B cell (primary cell): ENCODE measurements at places on chromosomes 11 and 22.
A peak's percentile ranks its signal among the peaks of the same experiment; 100 is the strongest.

DNA sequence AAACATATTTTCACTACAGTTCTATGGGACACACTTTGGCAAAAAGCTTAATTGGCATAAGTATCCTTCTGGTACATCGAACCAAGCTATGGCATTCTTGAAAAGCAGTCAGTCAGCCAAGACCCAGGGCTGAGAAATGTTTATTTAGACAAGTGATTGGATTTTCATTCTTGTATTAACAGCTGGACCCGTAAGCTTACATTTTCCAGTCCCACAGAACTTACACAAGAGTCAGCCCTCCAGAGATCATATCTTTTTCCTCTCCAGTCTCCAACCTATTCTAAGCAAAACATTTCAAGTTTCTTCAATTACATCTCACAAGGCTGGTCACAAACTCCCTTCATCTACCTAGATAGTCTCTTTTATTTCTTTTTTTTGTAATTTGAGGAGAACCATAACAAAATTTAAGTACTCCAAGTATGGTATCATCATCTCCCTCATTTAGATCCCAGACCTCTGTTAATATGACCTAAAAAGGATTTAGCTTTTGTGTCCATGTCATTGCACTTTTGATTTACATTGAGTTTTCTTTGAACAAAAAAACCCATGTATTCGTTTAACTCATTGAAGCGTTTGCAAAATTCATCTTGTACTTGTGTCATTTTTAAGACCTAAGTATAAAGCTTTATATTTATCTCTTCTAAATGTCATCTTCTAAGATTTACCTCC is 67.9 kb upstream of the GRK3 start:
- H3K4me1 ChIP-seq, result peaks cover 4% of the 10 kb centered on the region
- H3K36me3 ChIP-seq, result no peaks in the 10 kb centered on the region
- H3K4me3 ChIP-seq, result no peak overlapping the region
- no peaks in the 10 kb centered on the region for H3K27me3 ChIP-seq

DNA sequence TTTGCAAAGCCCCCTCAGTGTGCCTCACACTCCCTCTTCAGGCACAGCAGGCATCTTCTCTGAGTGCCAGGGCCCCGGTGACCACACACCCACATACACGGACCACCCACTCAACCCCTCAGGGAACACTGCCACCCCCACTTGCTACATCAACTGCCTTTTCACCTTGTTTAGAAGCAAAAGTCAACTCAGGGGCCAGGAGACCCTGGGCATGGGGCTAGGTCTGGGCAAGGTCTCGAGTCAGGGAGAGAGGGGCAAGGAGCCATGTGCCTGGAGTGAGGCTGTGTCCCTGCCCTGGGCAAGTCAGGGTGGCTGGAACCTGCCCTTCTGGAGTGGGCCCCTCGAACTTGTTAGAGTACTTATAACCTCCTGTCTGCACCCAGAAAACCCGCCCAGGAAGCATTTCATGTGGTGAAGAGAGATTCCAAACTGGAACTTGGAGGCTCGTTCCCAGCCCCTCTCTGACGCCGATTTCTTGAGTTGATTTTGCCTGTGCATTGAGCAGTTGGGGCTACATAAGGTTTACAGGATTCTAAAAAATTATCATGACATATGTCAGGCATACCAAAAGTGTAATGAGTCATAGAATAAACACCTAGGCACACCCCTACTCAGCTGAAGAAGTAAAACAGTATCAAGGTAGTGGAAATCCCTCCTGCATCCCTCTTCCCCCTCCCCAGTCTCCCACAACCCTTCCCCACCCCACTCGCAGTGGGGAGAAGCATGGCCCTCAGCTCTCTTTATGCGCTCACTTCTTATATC is 74.3 kb downstream of the MYEOV start:
- DNase-seq, result no peak
- H3K36me3 ChIP-seq, result no peaks in the 10 kb centered on the region
- H3K4me1 ChIP-seq, result no peaks in the 10 kb centered on the region
- no peak overlapping the region for H3K27ac ChIP-seq

DNA sequence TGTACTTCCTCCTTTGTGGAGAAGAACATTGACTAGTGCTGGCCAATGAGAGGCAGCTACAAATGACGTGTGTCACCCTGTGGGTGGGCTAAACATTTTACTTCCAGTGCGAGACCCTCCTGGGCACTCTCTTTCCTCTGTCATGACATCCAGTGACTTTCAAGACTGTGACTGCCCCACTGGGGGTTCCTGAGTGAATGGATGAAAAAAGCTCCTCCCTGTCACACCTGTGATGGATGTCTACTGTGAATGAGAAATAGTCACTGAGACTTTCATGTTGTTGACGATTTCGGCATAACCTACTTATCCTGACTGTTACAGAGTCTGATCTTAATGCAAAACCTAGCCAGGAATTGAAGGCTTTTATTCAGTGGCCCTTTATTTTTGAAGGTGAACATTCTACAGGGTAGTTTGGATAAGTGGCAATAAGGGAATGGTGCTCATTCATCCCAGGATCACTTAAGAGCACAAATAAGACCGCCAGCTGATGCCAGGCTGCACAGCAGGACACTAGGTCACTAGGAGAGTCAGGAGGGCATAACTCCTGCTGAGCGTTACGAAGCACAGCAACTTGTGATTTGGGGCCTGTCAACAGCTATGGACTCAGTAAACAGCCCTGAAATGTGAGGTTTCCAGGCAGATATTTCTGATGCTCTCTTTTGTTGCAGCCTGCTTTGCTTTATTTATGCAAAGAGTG is 636.6 kb downstream of the NTM start:
- H3K4me3 ChIP-seq, result no peak overlapping the region
- DNase-seq, result no peak
- no peaks in the 10 kb centered on the region for H3K4me1 ChIP-seq
- H3K36me3 ChIP-seq, result no peaks in the 10 kb centered on the region
- no peaks in the 10 kb centered on the region for H3K27me3 ChIP-seq
- no peak overlapping the region for H3K27ac ChIP-seq

- H3K27me3 ChIP-seq, result no peaks in the 10 kb centered on the region
- H3K4me1 ChIP-seq, result no peaks in the 10 kb centered on the region
- H3K4me3 ChIP-seq, result no peak overlapping the region
- no peaks in the 10 kb centered on the region for H3K36me3 ChIP-seq
- no peak for DNase-seq
These were observed 19.9 kb upstream of the TEF start for GRCh38 chr22:41361716-41362310.

- H3K27ac ChIP-seq, result no peak overlapping the region
- H3K4me3 ChIP-seq, result no peak overlapping the region
- H3K36me3 ChIP-seq, result no peaks in the 10 kb centered on the region
These were observed 1.6 kb downstream of the DIXDC1 start for GRCh38 chr11:111938687-111939160.

- no peaks in the 10 kb centered on the region for H3K27me3 ChIP-seq
- no peaks in the 10 kb centered on the region for H3K36me3 ChIP-seq
These were observed 126.3 kb downstream of the KIRREL3 start for GRCh38 chr11:126874276-126874675.

DNA sequence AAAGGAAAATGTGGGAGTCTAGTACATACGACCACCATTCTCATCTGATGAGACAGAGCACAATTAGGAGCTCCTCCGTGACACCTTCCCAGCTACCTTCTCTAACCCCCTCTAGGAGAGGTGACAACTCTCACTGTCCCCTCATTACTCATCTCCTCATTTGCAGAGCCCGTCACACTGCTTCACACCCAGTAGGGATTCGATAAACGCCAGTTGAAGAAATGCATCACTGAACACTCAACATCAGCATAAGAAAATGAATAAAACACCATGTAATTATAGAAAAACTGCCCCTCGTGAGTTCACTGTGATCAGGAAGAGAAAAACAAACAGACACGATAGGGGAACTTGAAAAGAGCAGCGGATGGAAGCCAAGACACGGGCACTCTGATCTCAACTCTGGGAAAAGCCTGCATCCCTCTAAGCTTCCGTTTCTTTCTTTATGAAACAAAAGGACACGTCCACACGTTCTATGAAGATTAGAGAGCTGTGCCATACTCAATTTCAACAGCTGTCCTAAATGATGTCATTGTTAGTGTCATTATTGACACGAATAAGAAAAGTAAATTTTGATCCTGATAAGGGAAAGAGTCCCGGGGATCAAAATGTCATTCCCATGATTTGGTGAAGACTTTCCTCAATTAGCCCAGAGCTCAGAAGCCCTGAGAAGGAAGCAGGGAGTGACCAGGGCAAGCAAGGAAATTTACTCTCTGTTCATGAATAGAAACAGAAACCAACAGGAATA is 356.9 kb downstream of the LARGE1 start:
- peak; percentile 43 for DNase-seq
- peaks cover 5% of the 10 kb centered on the region for H3K36me3 ChIP-seq
- peak overlapping the region; percentile 51 for H3K27ac ChIP-seq
- peaks cover 50% of the 10 kb centered on the region for H3K4me1 ChIP-seq
- no peak overlapping the region for H3K4me3 ChIP-seq

GRCh38 chr11:68471360-68472340 is 11.1 kb downstream of the PPP6R3 start:
- no peak for DNase-seq
- no peaks in the 10 kb centered on the region for H3K27me3 ChIP-seq
- H3K4me1 ChIP-seq, result peaks cover 68% of the 10 kb centered on the region
- no peak overlapping the region for H3K27ac ChIP-seq
